ENCODE measurements at places on chromosomes 13 and 19.

DNA sequence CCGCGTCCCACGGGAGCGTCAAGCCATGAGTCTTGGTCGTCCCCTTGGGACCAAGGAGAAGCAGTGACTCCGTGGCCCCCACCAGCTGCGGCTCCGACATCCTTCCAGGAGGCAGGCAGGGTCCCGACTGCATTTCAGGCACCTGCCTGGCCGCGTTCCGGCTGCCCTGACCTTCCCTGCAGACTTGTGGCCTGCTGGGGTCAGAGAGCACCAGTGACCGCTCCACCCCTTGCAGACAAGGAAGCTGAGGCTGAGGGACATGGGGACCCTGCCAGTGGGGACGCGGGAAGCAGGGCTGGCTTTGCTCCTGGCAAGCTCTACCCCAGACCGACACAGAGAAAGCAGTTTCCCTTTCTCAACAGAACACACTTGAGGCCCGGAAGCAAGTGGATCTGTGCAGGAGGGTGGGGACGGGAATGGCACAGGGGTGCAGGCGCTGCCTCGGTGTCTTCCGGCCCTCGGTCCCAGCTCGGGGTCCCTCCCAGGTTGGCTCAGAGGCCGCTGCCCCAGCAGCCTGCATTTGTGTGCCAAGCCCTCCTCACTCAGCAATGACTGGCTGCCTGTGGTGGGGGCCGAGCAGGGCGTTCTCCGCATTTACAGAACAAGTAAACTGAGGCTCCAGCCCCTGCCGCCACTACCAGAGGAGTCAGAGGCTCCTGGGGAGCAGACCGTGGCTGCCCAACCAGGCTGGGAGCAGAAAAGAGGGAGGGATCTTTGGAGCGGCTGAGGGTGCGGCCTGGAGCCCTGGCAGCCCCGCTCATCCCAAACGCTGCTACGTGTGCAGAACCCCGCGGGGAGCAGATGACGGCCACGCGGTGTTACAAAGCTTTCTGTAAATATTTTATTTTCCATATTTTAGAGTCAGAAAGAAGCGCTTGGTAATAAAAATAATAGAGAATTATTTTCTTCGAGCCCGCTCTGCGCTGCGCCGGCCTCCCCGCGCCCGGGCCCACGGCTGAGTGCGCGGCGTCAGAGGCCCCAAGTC is 43.9 kb downstream of the GAS6 start:
- no peak for DNase-seq

- DNase-seq = no peak
These were observed 148.9 kb downstream of the SIPA1L3 start for GRCh38 chr19:38055655-38056521.

GRCh38 chr19:3098515-3099346 is 4.6 kb downstream of the GNA11 start:
- no peak for DNase-seq

DNA sequence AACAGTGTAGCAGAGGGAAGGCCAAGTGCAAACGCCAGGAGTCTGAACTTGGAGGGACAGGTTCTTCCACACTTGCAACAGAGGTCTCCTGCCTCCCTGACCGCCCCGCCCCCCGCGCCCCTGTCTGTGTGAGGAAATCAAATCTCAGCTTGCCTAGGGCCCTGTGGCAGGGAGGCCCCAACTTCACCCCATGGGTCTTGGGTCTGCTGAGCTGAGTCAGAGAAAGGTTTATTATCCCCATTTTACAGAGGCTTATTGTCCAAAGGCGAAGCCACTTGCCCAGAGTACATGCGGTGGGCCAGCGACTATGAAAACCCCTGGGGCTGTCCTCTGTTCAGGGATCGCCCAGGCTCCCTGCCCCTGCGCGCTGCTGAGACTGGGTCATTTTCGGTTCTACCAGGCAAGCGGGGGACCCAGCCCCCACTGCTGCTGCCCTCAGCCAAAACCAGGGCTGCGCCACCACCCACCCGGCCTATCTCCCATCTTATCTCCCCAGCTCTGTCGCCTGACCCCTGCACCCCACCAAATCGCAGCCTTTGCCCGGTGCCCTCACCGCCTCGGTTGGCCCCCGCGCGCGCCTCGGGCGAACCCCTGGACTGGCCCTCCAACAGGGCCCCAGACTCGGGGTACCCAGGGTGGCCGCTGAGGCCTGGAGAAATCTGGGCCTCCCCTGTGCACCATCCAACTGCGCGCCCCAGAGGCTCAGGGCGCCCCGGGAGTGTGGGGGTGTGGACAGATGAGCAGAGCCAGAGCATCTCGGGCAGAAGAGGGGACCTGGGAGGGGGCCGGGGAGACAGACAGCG is 850 bp upstream of the CERS4 start:
- DNase-seq = no peak

DNA sequence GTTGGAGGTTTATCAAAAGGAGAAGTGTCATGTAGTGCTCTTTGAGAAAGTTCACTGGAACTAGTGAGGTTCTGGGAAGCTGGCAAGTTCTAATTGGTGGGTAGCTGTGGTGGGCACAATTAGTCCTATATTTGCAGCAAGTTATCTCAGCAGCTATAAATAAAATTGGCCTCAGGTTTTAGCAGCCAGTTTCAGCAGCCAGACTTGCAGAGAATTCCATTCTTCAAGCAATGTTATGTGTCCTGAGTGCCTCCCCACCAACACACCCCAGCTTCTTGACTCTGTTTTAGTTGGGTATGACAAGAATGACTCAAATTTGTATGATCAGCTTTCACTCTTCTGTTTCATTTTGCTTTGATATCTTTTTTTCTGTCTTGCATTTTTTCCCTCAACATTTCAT is 4.7 kb downstream of the IFT88 start:
- no peak for DNase-seq

GRCh38 chr13:34303346-34303745 is 485.4 kb downstream of the RFC3 start:
- no peak for DNase-seq

- DNase-seq = no peak
These were observed 6.2 kb downstream of the DNASE2 start for GRCh38 chr19:12875086-12875485.

All from stimulated activated CD8-positive, alpha-beta memory T cell treated with anti-CD3 and anti-CD28 coated beads, Interleukin-15, amount 100 ng/mL, for 24 hours (primary cell).